ENCODE measurements at places on chromosomes 7 and 10. TPM values are rescaled to one million over a fixed set of nuclear protein-coding genes. Genes with fewer than 3 reads are reported as not detected.

DNA sequence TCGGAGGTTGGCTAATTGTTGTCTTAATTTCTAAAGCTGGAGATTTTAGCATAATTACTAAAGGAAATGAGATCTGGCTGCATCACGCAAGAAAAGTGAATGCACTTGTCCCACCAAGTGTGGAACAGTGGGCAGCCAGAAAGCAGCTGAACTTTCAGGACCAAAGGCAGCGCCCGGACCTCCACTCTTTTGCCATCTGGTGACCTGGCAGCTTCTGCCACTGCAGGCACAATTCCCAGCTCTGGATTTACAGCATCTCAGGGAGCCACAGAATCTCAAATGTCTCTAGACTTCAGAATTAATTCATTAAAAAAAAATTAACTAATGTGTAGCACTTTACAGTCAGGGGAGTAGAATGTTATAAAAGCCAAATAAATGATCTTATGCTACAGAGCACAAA is 14.7 kb upstream of the OGDHL start:
- no peak for DNase-seq
- H3K27ac ChIP-seq = no peak overlapping the region
- H3K4me1 ChIP-seq = peaks cover 4% of the 10 kb centered on the region
- H3K36me3 ChIP-seq = no peaks in the 10 kb centered on the region
- H3K4me3 ChIP-seq = no peak overlapping the region

DNA sequence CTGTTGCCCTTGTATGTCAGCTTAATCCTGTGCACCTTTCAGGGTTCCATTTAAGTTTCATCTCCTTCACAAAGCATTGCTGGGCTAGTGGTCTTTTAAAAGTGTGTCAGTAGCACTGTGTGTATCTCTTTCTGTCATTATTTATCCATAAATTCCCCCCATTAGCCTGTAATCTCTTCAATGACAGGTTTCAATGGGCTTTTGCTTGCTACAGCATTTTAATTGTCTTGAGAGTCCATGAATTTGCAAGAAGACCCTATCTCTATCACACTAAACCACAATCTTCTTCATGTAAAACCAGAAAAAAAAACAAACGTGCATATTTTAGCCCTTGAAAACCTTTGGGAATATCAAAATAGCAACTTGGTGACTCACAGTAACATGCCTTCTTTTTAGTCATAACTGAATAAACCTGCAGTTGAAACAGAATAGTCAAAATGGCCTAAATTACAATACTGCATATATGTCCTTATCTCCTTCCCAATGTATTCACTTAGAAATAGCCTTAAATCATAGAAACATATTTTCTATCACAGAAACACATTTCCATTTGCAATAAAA is 118.6 kb downstream of the PON1 start:
- H3K27me3 ChIP-seq = no peaks in the 10 kb centered on the region
- DNase-seq = no peak
- peaks cover 21% of the 10 kb centered on the region for H3K4me1 ChIP-seq
- peak overlapping the region; percentile 15 for H3K27ac ChIP-seq

DNA sequence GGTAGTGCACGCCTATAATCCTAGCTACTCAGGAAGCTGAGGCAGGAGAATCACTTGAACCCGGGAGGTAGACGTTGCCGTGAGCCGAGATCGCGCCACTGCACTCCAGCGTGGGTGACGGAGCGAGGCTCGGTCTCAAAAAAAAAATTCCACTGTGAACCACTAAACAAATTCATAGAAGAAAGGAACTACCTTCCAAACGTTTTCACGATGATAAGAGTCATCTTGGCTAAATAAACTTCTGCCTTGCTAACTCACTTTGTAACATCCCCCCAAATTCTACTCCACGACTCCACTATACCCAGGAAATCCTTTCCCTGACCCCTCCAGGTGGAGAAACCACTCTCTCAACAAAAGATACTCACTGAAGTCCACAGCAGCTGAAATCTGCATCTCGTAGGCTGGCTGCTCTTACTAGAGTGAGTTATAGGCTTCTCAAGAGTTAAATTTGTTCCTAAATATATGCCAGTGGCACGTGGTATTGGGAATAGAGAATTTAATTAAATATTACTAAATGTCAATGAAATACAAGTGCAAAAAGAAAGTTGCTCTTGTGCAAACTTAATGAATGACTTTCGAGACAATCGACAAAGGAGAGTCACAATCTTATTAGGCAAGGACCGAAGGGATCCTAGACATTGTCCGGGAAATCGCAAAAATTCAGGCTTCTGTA is 1.6 kb upstream of the GTF2I start:
- H3K27me3 ChIP-seq = no peaks in the 10 kb centered on the region
- DNase-seq = no peak
- peaks cover 2% of the 10 kb centered on the region for H3K36me3 ChIP-seq
- H3K4me1 ChIP-seq = peaks cover 42% of the 10 kb centered on the region

DNA sequence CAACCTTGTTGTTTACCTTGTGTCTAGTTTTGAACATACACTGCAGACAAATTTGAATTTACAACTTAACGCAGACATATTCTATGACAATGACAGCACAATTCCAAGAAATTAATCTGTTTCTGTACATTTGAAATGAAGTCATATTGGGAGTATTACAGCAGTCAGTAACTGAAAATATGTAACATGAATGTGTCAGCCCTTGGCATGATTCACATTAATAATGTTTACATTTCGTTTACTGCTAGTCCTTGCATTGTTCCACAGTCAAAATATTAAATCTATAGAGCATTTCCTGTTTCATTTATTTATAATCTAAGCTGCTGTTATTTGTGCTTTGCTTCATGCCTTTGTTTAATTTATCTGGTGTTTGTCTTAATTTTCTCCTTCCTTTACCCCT is 80.4 kb downstream of the NOC3L start:
- H3K4me3 ChIP-seq = no peak overlapping the region
- H3K4me1 ChIP-seq = peaks cover 56% of the 10 kb centered on the region
- no peaks in the 10 kb centered on the region for H3K27me3 ChIP-seq
- peak overlapping the region; percentile 49 for H3K27ac ChIP-seq

DNA sequence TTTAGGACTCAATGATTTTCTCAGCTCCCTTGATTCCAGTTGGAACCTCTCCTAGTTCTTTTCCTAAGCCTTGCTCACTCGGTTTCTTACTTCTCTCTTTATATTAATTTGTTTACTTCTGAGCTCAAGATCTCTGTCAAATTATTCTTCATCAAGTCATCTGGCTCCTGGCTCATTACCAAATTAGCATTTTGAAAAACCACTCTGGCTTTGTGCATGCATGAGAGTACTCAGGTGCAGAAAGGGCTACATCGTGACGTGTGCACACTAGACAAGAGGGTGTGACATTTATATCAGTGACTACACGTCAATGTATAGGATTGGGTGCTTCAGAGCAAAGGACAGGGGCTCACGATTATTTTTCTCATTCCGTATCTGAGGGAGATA is 645.7 kb upstream of the DPP6 start:
- no peak overlapping the region for H3K27ac ChIP-seq
- DNase-seq = no peak
- H3K4me3 ChIP-seq = no peak overlapping the region
- H3K4me1 ChIP-seq = no peaks in the 10 kb centered on the region

GRCh38 chr7:46763344-46763743 is 818.6 kb downstream of the TNS3 start:
- DNase-seq = no peak
- H3K4me1 ChIP-seq = peaks cover 26% of the 10 kb centered on the region
- H3K36me3 ChIP-seq = peaks cover 3% of the 10 kb centered on the region
- H3K27ac ChIP-seq = peak overlapping the region; percentile 93

DNA sequence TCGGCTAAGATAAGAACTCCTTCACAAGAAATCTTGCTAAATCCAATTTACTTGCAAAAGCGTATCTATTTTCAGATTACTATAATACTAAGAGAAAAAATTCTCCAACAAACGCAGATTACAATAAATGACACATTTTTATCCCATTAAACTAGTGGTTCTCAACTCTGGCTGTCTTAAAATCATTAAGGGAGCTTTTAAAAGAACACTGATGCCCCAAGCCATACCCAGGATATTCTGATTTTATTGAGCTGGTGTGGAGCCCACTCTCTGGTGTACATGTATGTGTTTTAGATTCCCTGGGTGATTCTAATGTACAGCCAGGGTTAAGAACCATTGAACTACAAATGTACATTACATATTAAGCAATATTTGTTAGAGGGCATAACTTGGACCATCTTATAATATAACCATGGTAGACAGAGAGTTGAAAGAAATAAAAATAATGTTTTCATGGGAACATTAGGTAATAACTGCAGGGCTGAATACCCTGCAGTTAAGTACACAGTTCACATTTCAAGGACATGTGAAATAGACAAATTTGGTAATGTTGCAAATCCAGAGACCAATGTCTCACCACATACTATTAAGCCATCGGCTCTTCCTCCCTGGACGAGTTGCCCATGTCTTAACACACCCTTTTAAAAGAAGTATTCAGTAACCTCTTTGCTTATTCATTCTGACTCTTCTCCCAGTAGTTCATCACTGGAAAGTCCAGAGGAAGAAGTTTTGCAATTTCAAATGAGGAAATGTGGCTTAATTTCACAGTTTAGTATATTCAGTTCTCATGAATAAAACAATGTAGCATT is 6.2 kb downstream of the GSAP start:
- peaks cover 42% of the 10 kb centered on the region for H3K4me1 ChIP-seq
- H3K27me3 ChIP-seq = no peaks in the 10 kb centered on the region
- H3K4me3 ChIP-seq = no peak overlapping the region
- no peak for DNase-seq
- H3K36me3 ChIP-seq = no peaks in the 10 kb centered on the region

DNA sequence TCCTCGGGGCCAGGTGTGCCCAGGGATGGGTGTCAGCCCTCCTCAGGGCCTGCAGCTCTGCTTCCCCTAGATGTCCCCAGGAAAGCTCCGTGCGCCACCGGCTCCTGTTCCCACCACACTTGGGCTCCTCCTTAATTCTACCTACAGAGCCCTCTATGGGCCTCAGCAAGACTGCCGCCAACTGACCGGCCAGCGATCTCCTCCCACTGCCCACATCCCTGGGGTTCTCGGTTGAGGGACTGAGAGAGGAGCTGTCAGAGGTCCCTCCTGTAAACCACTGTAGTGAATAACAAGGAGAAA is 5.3 kb upstream of the LDB3 start:
- DNase-seq = peak; percentile 86
- no peaks in the 10 kb centered on the region for H3K27me3 ChIP-seq
- H3K4me1 ChIP-seq = peaks cover 34% of the 10 kb centered on the region
- H3K36me3 ChIP-seq = no peaks in the 10 kb centered on the region
- no peak overlapping the region for H3K4me3 ChIP-seq
- peak overlapping the region; percentile 51 for H3K27ac ChIP-seq

- H3K36me3 ChIP-seq = peaks cover 3% of the 10 kb centered on the region
- peaks cover 34% of the 10 kb centered on the region for H3K4me1 ChIP-seq
- H3K27me3 ChIP-seq = no peaks in the 10 kb centered on the region
These were observed 121.5 kb downstream of the TPST1 start for GRCh38 chr7:66326501-66327215.

GRCh38 chr10:16742165-16742960 is 74.9 kb downstream of the RSU1 start:
- H3K4me3 ChIP-seq = no peak overlapping the region
- no peaks in the 10 kb centered on the region for H3K27me3 ChIP-seq
- no peaks in the 10 kb centered on the region for H3K4me1 ChIP-seq
- no peak overlapping the region for H3K27ac ChIP-seq
- no peak for DNase-seq

- no peak overlapping the region for H3K27ac ChIP-seq
- H3K4me3 ChIP-seq = no peak overlapping the region
These were observed 1175.3 kb downstream of the GATA3 start for GRCh38 chr10:9229702-9230244.

- H3K4me3 ChIP-seq = no peak overlapping the region
- peaks cover 2% of the 10 kb centered on the region for H3K27me3 ChIP-seq
- no peaks in the 10 kb centered on the region for H3K4me1 ChIP-seq
- DNase-seq = no peak
- H3K27ac ChIP-seq = no peak overlapping the region
These were observed 57.1 kb upstream of the GRID1 start for GRCh38 chr10:86423739-86424138.

DNA sequence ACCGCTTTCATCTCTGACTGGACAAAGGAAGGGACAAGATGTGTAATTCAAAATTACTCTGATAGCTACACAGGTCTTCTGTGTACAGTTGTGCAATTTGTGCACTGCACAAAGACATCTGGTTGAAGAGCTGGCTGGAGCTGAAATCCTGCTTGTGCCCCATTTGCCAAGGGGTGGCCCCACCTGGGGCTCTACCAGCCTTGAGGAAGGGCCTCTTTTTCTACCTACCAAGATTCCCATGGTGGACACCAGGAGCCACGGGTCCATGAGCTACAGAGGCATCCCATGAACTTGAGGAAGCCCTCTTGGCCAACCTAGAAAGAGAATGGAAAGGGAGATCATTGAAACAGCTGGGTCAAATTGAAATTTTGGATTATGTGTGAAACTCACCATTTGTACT is 43.2 kb downstream of the HHEX start:
- DNase-seq = no peak
- no peaks in the 10 kb centered on the region for H3K36me3 ChIP-seq
- H3K4me1 ChIP-seq = no peaks in the 10 kb centered on the region
- no peak overlapping the region for H3K4me3 ChIP-seq
- H3K27ac ChIP-seq = no peak overlapping the region
- H3K27me3 ChIP-seq = peaks cover 6% of the 10 kb centered on the region

DNA sequence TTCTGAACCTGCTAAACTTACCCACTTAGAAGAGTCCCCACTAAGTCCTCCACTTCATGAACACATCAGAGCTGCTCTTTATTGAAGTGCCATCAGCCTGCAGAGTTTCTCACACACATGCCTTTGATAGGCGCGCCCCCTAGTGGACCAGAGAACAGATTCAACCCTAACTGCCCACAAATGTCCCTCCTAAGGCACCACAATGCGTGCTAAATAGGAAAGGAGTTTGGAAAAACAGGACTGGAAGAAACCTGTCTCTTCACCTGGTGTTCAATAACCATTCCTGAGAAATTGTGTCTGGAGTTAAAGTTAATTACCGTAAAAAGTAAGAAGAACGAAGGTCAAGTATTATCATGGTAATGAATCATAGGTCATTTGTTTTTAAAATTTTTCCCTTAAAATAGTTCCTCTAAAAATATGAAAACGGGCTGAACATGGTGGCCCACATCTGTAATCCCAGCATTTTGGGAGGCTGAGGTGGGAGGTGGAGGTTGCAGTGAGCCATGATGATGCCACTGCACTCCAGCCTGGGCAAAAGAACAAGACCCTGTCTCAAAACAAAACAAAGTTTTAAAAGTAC is 249.7 kb downstream of the ELMO1 start:
- no peaks in the 10 kb centered on the region for H3K36me3 ChIP-seq
- H3K4me3 ChIP-seq = no peak overlapping the region
- H3K27me3 ChIP-seq = peaks cover 4% of the 10 kb centered on the region
- peaks cover 10% of the 10 kb centered on the region for H3K4me1 ChIP-seq
- H3K27ac ChIP-seq = no peak overlapping the region

The HOXA7 gene
- not detected for total RNA-seq

The EGR2 gene
- 17.8 TPM for total RNA-seq

The GHRHR gene
- total RNA-seq = not detected

All from chondrocyte (in vitro differentiated cells).